ENCODE measurements at places on chromosomes 5 and 9.
A peak's percentile ranks its signal among the peaks of the same experiment; 100 is the strongest.

GRCh38 chr9:109499631-109500410 is 1.7 kb upstream of the PTPN3 start:
- no peak for DNase-seq

DNA sequence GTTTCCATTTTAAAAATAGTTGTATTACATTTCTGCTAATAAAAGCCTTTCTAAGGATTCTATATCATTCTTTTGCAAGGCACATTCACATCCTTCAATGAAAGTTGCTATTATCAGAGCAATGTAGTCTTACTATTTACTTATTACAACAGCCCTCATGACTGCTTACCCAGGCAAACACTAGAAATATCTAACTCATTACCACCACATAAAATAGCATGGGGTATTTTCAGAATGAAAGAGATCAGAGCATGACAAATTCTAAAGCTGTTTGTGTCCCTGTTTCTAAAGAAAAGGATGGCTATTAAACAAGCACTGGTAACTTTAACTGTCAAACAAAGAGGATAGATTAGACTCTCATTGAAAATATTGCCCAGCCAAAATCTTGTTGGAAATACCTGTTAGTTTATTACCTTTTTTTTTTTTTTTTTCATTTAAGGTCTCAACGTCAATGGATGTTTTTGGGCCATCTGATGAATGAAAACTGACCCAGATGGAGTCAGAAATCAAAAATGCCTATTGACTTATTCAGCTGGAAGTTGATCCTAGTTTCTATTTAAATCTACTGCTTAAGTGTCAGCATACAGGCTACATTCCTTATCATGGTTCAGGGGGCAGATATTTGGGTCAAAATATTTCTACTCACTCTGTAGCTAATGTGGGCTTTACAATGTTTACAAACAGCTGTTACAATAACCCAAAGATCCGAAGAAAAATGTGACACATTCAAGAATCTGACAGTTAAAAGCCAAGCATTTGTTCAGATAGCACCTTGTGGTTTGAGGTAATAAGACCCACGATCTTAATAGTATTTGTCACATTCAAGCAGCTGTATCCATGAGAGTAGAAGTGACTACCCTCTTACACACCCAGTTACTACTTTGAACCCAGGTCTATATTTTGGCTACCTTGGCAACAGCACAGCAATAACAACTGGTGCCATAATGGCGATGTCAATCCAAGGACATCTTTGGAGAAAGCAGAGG is 554.8 kb upstream of the MEF2C start:
- DNase-seq: no peak

- DNase-seq: no peak
These were observed 409.4 kb upstream of the CTNND2 start for GRCh38 chr5:12313602-12314001.

DNA sequence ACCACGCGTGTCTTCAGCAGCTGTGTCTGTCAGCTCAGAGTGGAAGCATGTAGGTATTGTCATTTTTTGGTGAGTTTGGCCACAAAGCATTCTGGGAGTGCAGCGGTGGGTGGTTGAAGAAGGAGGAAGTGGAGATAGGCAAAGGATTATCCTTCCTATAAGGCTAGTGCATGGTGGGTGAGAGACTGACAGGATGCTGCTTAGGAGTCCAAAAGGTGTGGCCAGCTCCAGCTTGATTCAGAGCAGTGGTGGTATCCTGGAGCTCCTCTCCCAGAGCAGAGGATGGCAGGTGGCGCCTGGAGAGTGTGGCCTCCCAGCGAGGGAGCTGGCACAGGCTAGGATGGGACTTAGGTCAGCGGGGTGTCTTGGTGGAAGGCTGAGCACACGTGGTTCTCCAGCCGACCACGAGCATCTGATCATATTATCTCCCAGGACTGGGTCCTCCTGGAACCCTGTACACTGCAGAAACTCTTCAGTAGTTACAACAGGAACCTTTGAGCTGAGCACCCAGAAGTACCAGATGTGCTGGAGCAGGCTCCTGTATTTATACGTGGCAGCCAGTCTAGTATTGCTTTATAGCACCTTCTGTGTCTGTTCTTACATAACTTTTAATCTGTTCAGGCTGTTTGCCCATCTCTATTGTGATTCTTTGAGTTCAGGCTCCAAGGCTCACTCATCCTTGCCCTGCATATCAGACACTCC is 29.6 kb downstream of the MAML1 start:
- DNase-seq: no peak

DNA sequence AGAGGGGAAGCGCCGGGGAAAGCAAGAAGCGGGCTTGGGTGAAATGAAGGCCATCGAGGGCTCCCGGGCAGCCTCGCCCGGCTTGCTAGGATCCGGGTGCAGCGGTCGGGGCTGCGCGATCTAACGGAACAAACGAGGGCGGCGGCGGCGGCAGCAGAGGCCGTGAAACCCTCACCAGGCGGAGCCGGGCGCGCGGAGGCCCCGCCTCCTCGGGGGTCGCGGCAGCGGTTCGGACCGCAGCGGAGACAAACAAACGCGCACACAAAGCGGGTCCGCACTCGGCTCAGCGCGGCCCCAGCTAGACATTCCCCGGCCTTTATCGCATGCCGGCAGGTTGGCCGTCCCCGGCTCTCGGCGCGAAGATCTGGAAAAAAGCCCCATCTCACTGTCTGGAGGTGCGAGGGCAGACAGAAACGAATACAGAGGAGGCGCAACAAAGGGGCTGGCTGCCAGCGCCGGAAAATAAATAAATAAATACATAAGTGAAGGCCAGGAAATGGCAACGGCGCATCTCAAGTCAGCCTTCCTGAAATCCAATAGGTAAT is 10.5 kb upstream of the TRIM36 start:
- peak; percentile 15 for DNase-seq

- DNase-seq: no peak
These were observed 4.7 kb upstream of the PPP1R26 start for GRCh38 chr9:135474915-135475314.

GRCh38 chr5:72293495-72294055 is 26.5 kb downstream of the MRPS27 start:
- DNase-seq: no peak

GRCh38 chr5:93601071-93601801 is 18.2 kb downstream of the NR2F1 start:
- DNase-seq: no peak

DNA sequence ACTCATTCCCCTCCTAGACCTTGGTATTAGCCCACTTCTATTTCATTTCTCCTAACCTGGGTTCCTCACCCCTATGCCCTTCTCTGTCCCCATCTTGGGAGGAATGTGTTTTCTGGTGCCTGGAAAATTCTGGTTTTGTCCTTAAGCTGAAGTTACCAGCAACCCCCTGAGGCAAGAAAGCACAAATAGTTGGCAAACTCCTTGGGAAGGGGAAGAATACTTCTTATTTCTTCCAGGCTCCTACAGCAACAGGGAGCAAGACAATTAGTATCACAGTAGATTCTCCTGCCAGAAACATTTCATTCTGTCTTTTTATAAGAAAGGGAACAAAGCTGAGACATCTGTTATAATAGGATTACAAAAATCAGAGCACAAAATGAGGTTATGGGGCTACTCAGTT is 142.5 kb downstream of the SNCAIP start:
- no peak for DNase-seq

- no peak for DNase-seq
These were observed 44.3 kb upstream of the GPR151 start for GRCh38 chr5:146560205-146560812.

All from stimulated activated CD8-positive, alpha-beta memory T cell treated with anti-CD3 and anti-CD28 coated beads, Interleukin-7, amount 100 ng/mL, for 4 hours (primary cell).